ENCODE measurements at places on chromosomes 4 and X. TPM values are rescaled to one million over a fixed set of nuclear protein-coding genes. Genes with fewer than 3 reads are reported as not detected.

The STS gene
- total RNA-seq = 2.0 TPM

GRCh38 chrX:111917591-111917990, 41.6 kb downstream of the TRPC5OS start:
- no peaks in the 10 kb centered on the region for H3K4me1 ChIP-seq
- H3K4me3 ChIP-seq = no peak overlapping the region
- no peaks in the 10 kb centered on the region for H3K36me3 ChIP-seq
- H3K27me3 ChIP-seq = no peaks in the 10 kb centered on the region

DNA sequence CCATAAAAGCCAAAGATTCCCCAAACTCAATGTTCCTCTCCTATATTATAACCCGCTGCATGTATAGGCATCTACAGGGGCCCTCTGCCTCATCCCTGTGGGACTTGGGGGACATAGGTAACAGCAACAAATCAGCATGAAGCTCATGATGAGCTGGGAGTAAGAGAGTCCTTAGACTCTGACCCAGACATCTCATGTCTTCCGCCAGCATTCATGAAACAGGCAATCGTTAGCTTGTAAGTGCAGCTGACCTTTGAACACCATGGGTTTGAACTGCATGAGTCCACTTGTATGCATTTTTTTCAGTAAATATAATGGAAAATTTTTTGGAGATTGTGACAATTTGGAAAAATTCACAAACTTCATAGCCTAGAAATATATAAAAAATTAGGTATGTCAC, 10.4 kb upstream of the SCOC start:
- H3K27me3 ChIP-seq = no peaks in the 10 kb centered on the region
- peaks cover 22% of the 10 kb centered on the region for H3K4me1 ChIP-seq
- peak; percentile 78 for DNase-seq

DNA sequence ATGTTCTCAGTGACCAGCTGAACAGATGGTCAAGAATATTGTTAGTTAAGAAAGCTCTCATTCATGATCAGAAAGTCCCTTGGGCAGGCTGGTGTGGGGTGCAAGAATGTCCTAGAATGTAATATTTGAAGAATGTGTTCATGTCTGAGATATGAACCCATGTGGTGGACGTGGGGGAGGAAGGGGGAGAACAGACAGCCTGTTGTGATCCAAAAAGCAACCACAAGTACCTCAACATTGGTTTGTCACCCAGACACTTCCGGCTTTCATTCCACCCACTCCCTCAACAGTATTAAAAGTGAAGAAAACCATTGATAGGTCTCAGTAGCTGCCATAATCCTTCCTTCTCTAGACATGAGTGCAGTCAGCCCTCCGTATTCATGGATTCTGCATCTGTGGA, 82.2 kb downstream of the MAML3 start:
- DNase-seq = no peak
- H3K4me1 ChIP-seq = no peaks in the 10 kb centered on the region
- H3K4me3 ChIP-seq = no peak overlapping the region
- no peak overlapping the region for H3K27ac ChIP-seq
- no peaks in the 10 kb centered on the region for H3K27me3 ChIP-seq

- H3K27ac ChIP-seq = no peak overlapping the region
- H3K4me1 ChIP-seq = no peaks in the 10 kb centered on the region
- no peaks in the 10 kb centered on the region for H3K27me3 ChIP-seq
Measured at GRCh38 chrX:116749943-116750342, 287.2 kb upstream of the CT83 start.

- peak overlapping the region; percentile 99 for H3K27ac ChIP-seq
- H3K27me3 ChIP-seq = no peaks in the 10 kb centered on the region
- H3K36me3 ChIP-seq = peaks cover 5% of the 10 kb centered on the region
- peak overlapping the region; percentile 68 for H3K4me3 ChIP-seq
- DNase-seq = no peak
Measured at GRCh38 chrX:103687073-103687695, 685 bp upstream of the MORF4L2 start.
